ENCODE measurements at places on chromosomes 12 and 14.
A peak's percentile ranks its signal among the peaks of the same experiment; 100 is the strongest.

DNA sequence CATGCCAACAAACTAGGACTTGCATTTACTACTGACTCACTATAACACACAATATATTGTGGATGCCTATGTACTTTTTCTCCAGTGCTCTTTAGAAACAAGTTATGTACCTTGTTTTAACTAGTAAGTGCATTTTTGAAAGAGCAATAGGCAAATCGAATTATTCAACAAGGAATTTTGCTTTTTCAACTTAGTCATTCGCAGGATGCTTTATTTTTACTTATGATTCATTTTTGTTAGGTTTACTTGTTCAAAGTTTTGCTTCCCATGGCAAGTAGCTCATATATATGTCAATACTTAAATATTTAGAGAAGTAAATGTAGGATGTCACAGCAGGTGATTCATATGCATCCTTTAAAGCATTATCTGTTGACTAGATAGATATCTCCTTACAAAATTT, 149.8 kb downstream of the PELI2 start:
- DNase-seq = no peak

GRCh38 chr12:42201063-42201462, 37.0 kb downstream of the YAF2 start:
- DNase-seq = no peak

- no peak for DNase-seq
Measured at GRCh38 chr14:46053221-46053620, 598.4 kb downstream of the RPL10L start.

DNA sequence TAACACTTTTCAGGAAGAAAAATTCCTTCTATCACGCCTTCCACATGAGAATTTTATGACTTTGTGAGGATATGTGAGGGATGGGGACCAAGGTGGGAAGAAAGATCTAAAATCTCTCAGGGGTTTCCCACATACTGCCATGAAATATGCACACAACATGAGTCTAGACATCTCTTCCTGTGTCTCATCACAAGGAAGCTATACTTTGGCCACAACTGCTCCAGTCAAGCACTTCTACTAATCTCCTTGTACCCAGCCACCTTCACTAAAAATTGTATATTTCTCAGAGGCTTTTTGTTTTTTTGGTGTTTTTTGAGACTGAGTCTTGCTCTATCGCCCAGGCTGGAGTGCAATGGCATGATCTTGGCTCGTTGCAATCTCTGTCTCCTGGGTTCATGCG, 3.2 kb downstream of the OSBPL8 start:
- no peak for DNase-seq

GRCh38 chr14:90168425-90169105, 87.8 kb upstream of the PSMC1 start:
- no peak for DNase-seq

DNA sequence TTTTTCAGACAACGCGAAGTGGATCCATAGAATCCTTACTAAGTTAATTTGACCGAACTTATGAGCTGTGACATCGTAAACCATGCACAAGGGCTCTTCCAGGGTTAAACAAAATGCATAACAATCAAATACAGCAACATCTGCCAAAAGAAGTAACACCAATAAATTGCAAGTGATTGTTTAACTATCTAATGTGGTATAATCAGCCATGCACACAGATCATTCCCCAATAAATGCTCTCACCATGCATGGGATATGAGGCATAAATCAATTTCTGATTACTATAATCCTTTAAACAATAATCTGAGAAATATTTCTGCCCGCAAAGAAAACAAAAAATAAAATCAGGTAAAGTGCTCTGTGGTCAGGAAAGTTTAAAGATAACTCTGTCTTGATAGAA, 7.7 kb upstream of the PLEKHG7 start:
- no peak for DNase-seq

- peak; percentile 17 for DNase-seq
Measured at GRCh38 chr12:109153821-109154441, 37.5 kb downstream of the ACACB start.

- DNase-seq = no peak
Measured at GRCh38 chr12:30447061-30447750, 248.5 kb downstream of the IPO8 start.

DNA sequence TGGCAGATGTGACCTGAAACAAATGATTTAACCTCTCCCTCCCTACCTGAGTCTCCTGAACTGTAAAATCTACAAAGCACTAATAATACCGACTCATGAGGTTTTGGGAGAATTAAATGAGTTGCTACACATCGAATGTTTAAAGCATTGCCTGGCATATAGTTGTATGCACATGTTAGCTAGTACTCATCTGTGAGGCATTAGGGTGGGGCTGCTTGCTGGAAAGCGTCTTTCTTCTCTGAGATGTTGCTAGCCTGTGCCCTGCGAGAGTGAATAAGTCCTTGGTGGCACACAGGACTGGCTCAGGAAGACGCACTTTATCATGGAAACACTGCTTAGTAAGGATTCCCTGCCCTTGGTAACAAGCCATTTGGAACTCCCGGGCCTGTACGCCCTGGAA, 6.1 kb downstream of the RAPGEF3 start:
- no peak for DNase-seq

DNA sequence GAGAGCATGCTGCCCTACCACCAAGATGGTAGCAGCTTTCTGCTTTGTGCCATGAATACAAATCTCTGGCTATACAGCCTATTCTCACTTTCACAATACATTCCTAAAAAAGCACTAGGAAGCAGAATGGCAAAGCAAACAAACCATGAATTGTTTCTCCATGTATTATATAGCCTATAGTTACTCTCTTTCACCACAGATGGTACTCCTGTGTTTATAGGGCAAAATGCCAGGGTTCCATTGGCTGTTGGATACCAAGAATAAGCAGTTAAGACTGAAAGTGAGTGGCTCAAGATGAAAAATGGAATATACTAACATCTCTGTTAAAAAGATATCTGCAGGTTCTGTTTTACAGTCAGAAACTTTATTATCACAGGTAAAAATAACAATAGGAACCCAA, 11.1 kb downstream of the ARF3 start:
- peak; percentile 27 for DNase-seq

DNA sequence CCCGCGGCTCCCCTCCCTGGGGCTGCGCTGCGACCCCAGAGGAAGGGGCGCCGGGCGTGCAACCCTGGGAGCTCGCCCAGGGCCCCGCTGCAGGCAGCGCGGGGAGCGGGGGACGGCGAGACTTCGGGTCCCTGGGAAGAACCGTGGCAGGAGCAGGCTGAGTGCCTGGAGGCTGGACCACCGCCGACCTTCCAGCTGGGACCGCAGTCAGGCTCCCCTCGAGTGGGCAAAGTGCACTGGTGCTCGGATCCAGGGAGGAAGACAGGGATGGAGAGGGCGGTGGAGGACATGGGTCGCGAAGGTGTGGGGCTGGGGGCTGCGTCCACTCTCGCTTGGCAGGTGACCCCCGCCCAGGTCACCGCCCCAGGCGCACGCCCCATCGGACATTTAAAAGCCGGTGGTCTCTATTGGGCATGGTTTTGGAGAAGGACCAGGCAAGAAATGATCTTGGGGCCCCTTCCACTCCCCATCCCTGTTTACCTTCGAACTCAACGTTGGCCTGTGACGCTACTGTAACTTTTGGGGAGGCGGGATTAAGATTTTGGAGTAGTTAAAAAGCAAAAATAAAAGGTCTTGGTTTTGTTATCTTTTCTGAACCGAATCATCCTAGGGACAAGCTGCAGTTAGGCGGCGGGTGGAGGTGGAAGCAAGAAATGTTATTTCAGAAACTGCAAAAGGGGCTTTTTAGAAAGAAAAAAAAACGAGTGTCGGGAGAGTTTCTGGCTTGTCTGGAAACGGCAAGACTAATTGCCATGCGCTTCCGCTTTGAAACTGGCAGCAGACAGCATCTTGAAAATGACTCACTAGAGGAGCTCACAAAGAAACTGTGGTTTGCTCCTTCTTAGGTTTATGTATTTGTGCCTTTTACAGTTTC, 1.0 kb downstream of the ELK3 start:
- peak; percentile 57 for DNase-seq

GRCh38 chr12:97452839-97453238, 9.8 kb upstream of the RMST start:
- no peak for DNase-seq

DNA sequence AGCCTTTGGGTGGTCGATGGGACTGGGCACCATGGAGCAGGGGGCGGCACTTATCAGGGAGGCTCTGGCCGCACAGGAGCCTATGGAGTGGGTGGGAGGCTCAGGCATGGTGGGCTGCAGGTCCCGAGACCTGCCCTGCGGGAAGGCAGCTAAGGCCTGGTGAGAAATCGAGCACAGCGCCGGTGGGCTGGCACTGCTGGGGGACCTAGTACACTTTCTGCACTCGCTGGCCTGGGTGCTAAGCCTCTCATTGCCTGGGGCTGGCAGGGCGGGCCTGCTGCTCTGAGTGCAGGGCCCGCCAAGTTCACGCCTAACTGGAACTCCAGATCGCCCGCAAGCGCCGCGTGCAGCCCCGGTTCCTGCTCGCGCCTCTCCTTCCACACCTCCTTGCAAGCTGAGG, 33.1 kb upstream of the SLCO1B3 start:
- no peak for DNase-seq

GRCh38 chr12:47801170-47801903, 18.4 kb downstream of the HDAC7 start:
- DNase-seq = no peak

- DNase-seq = no peak
Measured at GRCh38 chr12:94922561-94922960, 80.9 kb downstream of the NDUFA12 start.

GRCh38 chr12:124750787-124751471, 112.7 kb downstream of the SCARB1 start:
- DNase-seq = peak; percentile 65

- DNase-seq = no peak
Measured at GRCh38 chr14:99203080-99203479, 68.9 kb downstream of the BCL11B start.

DNA sequence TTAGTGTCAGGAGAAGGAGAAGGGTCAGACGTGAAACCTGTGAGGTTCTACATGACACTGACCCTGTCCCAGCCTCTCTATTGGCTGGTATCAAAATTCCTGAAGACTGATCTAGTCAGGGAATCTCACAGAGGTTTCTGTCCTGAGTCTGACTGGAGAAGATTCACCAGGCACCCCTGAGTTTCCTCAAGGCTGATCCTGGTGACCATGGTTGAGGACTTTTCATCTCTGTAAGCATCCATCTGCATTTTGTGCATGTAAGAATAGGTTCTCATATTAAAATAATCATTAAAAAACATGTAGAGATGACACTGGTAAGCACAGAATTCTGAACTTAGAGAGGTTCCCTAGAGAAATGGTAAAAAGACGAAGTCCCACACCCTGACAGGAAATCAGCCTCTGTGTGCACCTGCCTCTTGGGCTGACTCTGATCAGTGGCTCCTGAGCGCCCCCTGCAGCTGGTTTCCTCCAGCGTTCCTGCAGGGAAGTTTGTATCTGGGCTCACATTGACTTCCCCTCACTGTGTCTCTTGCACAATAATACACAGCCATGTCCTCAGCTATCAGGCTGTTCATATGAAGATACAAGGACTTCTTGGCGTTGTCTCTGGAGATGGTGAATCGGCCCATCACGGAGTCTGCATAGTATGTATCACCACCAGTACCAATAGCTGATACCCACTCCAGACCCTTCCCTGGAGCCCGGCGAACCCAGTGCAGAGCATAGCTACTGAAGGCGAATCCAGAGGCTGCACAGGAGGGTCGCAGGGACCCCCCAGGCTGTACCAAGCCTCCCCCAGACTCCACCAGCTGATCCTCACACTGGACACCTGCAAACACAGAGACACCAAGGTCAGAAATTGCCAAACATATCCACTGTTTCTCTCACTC, 991.9 kb downstream of the TMEM121 start:
- no peak for DNase-seq

Measured in cardiac muscle cell (in vitro differentiated cells and primary cell).